Right renal pelvis (tissue), 4 donors: ENCODE measurements at places on chromosomes 16 and 17. TPM values are rescaled to one million over a fixed set of nuclear protein-coding genes. Genes with fewer than 3 reads are reported as not detected.

Gene SLC16A5
- 28.5 TPM for polyA plus RNA-seq

DNA sequence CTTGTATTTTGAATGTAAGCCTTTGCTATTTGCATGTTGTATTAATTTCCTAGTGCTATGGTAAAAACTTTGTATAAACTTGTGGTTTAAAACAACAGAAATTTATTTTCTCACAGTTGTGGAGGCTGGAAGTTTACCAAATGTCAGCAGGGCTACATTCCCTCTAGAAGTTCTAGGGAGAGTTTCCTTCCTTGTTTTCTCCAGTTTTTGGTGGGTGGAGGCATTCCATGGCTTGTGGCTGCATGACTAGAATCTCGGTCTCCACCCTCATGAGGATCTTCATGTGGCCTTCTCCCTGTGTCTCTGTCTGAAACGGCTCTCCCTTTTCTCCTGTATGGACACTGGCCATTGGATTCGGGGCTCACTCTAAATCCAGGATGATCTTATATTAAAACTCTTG lies 482.2 kb upstream of the GOT2 start:
- DNase-seq = no peak

GRCh38 chr17:73644145-73645049 lies at the start of gene SDK2:
Gene SDK2 (minus strand): TSS chr17:73644445. CDS start chr17:73644088, 357 bp downstream.
- no peak for DNase-seq

DNA sequence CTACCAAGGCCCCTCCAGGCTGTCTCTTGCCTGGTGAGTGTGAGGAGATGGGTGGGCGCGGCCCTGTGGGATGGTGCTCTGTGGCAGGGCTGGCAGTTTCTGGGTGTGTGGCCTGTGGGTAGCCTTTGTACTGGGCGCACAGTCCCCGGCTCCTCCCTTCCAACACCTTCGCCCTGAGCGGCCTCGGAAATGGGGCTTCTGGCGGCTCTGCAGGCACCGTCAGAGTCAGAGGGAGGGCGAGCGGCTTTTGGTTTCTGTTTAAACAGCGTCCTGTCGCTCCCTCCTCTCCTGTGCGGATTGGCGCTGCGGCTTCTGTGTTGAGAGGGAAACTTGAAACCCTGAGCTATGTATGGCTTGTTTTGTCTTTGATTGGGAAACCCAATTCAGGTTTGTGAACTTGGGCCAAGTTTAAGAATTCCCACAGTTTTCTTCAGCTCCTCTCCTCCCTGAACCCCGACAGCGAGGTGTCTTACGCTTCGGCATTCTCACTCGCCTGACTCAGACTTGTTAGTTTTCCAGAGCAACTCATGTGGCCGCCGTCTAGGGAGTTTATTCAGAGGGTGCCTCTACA lies 8.3 kb upstream of the ZNF750 start:
- DNase-seq = no peak

- DNase-seq = no peak
Measured at GRCh38 chr16:19578378-19578971, 23.0 kb downstream of the VPS35L start.

GRCh38 chr17:60390925-60391470 lies 935 bp downstream of the USP32 start:
- DNase-seq = no peak

Gene LPO
- not detected for polyA plus RNA-seq

DNA sequence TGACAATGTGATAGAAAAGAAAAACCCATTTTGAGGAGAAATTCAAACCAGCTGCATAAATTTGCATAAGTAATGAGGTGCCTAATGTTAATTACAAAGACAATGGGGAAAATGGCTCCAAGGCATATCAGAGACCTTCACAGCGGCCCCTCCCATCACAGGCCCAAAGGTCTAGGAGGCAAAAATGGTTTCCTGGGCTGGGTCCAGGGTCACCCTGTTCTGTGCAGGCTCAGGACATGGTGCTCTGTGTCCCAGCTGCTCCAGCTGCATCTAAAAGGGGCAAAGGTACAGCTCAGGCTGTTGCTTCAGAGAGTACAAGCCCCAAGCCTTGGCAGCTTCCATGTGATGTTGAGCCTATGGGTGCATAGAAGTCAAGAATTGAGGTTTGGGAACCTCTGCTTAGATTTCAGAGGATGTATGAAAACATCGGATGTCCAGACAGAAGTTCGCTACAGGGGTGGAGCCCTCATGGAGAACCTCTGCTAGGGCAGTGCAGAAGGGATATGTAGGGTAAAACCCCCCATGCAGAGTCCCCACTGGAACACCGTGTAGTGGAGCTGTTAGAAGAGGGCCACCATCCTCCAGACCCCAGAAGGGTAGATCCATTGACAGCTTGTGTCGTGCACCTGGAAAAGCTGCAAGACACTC lies 40.6 kb downstream of the IKZF3 start:
- DNase-seq = no peak

Gene CBFA2T3
- 2.4 TPM for polyA plus RNA-seq

Gene ACSM5
- polyA plus RNA-seq = 4.4 TPM
